ENCODE measurements at places on chromosomes 13 and 19.

DNA sequence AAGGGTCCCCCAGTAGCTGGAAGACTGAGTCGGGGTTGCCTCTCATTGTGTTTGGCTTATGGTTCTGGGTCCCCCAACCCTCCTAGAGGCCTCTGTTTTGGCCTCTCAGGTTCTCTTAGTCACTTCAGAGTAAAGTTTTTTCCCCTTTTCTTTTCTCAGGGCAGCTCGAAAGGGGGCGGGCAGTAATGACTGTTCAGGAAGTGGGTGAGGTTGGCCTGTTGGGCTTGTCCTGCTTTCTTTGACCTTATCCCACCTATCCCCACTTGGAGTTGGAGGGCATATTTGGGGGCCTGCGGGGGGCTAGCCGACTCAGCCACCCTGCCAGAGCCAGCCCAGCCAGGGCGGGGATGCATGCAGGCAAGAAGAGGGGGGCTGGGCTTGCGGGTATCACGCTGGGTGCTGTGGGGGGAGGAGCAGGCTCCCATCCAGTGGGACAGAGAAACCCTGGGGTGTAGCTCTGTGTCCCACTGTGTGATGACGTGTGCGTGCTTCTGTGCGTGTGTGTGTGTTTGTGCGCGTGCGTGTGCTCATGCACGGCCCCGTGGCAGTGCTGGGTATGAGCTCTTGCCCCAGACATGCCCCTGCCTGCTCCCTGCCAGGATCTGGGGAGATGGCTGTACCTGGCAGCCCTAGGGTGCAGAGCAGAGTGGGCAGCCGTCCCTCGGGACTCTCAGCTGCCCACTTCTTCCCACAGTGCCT lies 1.4 kb downstream of the CIC start:
- DNase-seq: no peak

DNA sequence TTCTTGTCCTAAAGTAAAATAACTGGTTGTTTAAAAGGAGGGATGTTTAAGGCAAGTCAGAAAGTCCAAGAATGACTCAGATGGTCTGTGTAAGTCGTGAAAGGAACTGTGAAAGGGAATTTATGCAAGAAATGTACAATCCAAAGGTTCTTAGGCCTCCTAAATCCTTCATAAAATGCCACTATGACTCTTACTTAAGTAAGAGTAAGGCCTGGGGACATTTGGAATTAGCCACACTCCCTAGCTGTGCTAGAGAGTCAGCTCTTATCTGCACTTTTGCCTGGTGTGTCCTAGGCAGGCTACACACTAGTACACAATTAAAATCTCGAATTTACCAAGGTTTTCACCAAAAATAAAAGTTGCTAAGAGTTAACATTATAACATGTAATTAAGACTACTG lies 686.9 kb downstream of the UQCRFS1 start:
- no peak for DNase-seq

GRCh38 chr19:572743-573518 lies 535 bp downstream of the BSG start:
- DNase-seq: no peak

GRCh38 chr13:43232873-43233265 lies 209.5 kb downstream of the DNAJC15 start:
- DNase-seq: no peak

DNA sequence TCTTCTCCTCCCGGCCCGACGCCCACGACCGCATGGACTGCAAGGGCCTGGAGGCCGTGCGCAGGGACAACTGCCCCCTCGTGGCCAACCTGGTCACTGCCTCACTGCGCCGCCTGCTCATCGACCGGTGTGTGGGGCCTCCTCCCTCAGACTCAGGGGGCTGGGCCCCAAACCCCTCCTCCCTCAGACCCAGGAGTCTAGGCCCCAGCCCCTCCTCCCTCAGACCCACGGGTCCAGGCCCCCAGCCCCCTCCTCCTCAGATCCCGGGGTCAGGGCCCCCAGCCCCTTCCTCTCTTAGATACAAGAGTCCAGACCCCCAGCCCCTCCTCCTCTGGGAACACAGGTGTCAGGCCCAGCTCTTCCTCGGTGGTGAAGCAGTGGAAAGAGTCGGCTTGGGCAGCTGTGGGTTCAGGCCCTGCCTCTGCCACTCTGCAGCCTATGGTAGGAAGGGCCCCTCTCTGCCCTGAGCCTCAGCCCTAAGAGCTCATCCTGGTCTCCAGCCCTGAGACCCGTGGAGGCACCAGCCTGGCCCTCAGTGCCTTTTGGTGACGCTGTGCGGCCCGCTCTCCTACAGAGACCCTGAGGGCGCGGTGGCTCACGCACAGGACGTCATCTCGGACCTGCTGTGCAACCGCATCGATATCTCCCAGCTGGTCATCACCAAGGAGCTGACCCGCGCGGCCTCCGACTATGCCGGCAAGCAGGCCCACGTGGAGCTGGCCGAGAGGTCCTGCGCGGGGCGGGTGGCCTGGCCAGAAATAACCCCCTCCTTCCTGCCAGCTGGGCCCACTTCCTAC lies 3.7 kb upstream of the SPIB start:
- peak; percentile 89 for DNase-seq

All from mesothelial cell of epicardium (in vitro differentiated cells).